ENCODE measurements at places on chromosomes 4 and X.

- no peak for DNase-seq
Measured at GRCh38 chrX:130179170-130179569, 7.4 kb downstream of the RAB33A start.

GRCh38 chrX:138788771-138789170 is 77.3 kb upstream of the FGF13 start:
- no peak for DNase-seq

- no peak for DNase-seq
Measured at GRCh38 chrX:4670606-4671005, 957.2 kb upstream of the PRKX start.

- no peak for DNase-seq
Measured at GRCh38 chrX:11478911-11479310, 185.7 kb downstream of the AMELX start.

DNA sequence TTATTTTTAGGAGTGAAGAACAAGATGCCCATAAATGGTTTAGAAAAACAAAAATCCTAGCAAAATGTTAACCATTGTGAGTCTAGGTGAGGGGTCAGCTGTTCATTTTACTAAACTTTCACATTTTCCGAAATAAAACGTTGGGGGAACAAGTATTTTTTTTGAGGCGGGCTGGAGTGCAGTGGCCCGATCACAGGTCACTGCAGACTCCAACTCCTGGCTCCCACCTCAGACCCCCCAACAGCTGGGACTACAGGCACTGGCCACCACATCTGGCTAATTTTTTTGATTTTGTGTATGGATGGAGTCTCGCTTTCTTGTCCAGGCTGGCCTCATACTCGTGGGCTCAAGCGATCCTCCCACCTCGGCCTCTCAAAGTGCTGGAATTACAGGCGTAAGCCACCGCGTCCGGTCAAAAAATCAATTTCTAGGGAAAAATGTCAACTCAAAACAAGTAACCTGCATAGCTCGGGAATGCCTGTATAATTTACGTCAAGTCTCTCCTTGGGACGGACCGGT is 742 bp upstream of the TAF1 start:
- DNase-seq: no peak
